ENCODE measurements at places on chromosomes 6 and 20.

DNA sequence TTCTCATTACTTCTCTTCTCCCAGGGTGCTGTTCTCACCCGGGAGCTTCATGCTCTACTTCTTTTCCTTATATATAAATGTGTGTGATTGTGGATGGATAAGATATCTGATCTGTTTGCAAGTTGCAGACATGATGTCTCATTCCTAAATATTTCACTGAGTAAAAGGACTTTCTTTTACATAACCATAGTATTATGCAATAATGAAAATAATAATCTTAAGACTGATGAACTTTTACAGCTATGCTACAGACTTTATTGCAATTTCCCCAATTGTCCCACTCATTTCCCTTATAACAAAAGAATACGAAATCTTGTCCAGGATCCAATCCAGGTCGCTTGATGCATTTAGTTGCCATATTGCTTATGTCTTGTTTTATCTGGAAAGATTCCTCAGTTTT is 284.5 kb upstream of the JAG1 start:
- no peak for DNase-seq

DNA sequence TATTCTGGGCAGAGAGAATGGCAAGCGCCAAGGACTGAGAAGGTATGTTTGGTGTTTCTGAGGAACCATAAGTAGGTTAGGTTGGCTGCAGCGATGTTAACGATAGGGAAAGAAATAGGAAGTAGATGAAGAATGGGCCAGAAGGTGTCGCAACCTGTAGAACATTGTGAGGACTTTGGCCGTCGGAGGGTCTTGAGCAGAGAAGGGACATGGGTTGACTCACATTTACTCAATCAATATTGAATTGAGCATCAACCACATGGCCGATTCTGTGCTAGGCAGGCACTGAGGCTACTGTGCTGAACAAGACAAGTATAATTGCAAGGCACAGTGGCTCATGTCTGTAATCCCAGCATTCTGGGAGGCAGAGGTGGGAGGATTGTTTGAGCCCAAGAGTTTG is 26.8 kb upstream of the RPN2 start:
- no peak for DNase-seq

- no peak for DNase-seq
These were observed 655.0 kb downstream of the QKI start for GRCh38 chr6:164069350-164069990.

DNA sequence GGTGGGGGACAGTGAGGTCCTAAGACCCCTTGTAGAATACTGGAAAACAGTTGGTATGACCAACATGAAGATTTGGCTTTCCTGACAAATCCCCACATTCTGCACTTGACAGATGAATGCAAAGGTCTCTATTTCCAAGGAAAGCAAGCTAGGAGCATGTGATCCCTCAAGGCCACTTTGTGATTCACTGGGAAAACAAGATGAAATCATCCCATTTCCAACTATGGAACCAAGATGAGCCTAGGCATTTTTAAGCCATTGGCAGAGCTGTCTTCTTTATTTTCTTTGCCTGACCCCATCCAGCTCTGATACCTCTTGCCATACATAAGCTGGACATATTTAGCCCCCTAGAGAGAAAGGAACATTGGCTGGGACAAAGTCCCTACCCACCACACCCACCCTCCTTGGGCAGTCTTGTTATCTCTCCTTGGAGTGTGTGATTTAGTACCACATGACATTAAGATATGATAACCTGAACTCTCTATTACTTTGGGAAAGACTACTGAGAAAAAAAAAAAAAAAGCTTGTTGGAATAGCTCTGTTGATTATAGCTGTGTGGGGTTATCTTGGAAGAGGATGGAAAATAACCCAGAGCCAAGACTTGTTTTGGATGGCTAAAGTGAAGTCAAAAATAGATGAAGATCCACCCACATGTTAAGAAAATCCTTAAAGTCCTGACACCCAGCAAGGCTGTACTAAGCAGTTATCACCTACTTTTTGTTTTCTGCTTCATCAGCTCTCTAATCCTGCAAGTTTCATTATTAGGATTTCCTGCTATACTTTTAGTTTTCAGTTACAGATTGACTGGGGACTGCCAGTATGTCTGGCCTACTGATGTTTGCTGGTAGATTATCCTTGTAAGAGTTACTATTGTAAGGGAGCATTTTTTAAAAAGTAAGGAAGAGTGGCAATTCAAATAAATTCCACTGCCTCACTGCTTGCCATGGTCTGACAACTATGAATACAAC is 90.1 kb upstream of the PREP start:
- no peak for DNase-seq
